ENCODE measurements at places on chromosomes 12 and 14.

- no peak for DNase-seq
Observed at GRCh38 chr14:68667313-68667791, 125.5 kb downstream of the ZFP36L1 start.

DNA sequence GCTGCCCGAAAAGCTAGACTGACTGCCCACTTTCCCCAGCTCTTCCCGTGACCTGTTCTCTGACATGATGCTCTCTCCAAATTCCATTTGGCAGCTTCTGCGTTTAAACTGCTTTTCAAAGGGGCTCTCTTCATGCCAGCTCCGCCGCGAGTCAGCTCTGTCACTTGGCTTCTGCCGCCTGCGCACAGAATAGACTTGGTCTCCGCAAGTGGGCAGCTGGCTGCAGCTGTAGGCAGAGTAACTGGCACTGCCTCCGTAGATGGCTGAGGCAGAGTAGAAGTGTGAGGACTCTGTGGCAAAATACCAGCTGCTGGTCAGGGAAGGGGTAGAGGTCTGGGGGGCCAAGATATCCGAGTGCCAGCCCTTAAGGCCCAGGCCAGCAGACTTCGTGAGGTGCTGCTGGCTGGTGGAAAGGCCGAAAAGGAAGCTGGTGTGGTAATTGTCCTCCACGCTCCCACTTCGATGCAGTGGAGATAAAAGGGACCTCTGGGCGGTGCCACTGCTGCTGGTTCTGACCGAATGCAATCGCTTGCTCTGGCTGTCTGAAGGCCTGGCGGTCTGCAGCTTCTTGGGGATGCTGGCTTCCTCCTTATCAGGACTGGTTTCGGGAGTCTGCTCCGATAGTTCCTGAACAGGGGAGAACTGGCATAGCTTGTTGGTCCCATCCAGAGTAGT lies 85.7 kb downstream of the DUSP16 start:
- DNase-seq = no peak

GRCh38 chr14:64195199-64195598 lies 99.0 kb downstream of the ESR2 start:
- DNase-seq = no peak

GRCh38 chr12:64950711-64951298 lies 126.4 kb downstream of the TBC1D30 start:
- DNase-seq = no peak

DNA sequence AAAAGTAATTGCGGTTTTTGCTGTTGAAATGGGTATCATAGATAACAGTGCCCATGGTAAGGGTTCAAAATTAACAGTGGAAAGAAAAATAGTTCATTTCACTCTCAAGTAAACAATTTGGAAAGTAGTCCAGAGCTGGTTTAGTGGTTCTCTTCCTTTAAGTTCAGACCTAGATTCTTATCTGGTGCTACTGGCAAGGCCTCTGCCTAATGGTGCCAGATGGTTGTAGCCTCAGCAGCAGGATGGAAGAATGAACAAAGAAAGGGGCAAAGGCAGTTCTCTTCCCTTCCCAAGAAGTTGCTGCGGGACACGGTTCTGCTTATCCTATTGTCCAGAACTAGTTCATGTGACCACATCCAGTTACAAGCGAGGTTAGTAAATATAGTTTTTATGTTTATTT lies 10.5 kb downstream of the ARG2 start:
- no peak for DNase-seq

DNA sequence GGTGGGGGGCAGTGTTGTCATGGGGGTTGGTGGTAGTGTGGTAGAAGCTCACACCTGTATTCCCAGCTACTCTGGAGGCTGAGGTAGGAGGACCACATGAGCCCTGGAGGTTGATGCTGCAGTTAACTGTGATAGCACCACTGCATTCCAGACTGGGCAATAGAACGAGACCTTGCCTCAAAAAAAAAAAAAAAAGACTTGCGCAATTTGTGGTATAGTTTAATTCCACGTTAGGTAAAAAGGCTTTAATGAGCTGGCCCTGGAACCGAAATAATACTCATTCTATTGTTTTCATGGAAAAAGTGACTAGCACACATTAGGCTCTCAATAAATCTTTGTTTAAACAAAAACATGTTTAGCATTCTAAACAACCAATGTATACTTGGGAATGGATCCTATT lies 25.4 kb upstream of the NAP1L1 start:
- DNase-seq = no peak

DNA sequence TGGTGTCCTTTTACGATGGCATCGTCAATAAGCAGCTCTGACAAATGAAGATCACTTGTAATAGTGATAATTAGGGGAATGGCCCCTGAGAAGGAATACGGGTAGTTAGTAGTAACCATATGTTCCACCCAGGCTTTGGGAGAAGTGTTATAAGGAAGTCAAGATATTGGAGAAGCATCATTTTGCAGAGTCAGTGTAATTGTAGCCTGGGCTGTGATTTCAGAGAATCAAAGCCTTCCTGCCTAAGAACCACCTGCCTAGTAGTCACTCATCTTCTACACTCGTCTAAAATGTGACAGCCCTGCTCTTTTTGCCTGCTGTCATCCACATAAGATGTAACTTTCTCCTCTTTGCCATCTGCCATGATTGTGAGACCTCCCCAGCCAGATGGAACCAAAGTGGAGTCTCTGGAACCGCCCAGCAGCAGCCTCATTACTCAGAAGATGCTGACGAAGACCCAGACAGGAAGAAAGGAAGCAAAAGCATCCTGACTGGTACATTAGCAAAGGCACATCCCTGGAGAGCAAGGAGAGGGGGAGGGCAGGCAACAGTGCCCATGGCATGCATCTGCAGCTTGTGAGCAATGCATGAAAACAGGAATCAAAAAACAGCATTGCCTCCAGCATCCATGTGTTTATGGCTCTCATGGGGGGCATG lies 12.6 kb upstream of the EDDM3A start:
- DNase-seq = no peak

GRCh38 chr14:93464271-93464670 lies 33.5 kb downstream of the UNC79 start:
- no peak for DNase-seq

GRCh38 chr12:26520869-26521268 lies 312.1 kb downstream of the ITPR2 start:
- no peak for DNase-seq

DNA sequence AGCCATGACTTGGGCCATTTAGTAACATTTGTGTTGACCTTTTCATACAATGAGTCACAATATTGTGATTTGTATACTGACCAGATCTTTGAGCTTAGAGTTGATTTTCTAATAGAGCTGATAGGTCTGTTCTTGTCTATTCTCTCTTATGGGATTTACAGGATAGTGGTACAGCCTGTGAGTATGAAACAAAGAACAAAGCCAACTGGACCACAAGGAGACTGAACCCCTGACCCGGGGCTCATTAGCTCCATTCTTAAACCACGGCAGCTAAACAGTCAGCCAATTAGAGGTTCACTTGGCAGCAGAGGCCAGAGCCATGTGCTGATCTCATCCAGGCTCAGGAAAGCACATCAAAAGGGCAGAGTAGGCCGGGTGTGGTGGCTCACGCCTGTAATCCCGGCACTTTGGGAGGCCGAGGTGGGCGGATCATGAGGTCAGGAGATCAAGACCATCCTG lies 59.1 kb upstream of the GNPNAT1 start:
- no peak for DNase-seq

DNA sequence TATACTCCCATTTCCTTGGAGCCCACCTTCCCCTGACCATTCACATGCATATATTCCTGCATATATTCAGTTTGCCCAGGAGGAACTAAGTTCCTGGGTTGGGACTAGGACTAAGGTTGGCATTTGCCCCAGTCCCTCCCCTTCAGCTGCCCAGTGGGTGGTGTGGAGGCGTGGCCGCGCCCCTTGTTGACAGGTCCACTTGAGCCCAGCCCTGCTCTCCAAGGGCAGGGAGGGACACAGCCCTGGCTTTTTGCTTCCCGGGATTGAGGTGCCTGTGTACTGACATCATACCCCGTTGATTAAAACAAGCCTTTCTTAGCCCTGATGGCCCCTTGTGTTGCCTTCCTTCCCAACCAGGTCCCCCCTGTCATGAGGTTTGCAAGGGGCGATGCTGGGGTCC lies 7.3 kb downstream of the ERBB3 start:
- DNase-seq = no peak

DNA sequence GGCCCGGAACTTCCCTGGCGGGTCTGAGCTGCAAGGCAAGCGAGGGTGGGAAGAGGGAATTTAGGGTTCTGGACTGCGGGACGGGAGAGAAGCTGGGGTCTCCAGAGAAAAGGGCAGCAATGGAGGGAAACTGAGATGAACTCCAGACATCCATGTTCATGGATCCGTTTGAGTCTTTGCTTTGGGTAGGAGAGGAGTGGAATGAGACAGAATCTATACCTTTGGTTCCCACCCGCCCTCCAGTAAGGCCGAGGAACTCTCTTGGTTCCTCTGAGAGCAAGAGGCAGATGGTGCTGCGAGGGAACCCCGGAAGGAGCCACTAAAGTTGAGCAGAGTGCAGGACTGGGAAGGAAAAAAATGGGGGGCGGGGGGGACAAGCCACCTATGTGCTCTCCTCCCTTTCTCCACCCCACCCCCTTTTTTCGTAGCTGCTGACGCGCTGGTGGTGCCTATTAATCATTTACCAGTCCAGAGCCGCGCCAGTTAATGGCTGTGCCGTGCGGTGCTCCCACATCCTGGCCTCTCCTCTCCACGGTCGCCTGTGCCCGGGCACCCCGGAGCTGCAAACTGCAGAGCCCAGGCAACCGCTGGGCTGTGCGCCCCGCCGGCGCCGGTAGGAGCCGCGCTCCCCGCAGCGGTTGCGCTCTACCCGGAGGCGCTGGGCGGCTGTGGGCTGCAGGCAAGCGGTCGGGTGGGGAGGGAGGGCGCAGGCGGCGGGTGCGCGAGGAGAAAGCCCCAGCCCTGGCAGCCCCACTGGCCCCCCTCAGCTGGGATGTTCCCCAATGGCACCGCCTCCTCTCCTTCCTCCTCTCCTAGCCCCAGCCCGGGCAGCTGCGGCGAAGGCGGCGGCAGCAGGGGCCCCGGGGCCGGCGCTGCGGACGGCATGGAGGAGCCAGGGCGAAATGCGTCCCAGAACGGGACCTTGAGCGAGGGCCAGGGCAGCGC lies 1.2 kb downstream of the SSTR1 start:
- DNase-seq = no peak

- no peak for DNase-seq
Observed at GRCh38 chr14:79601579-79601978, 609.7 kb downstream of the DIO2 start.

DNA sequence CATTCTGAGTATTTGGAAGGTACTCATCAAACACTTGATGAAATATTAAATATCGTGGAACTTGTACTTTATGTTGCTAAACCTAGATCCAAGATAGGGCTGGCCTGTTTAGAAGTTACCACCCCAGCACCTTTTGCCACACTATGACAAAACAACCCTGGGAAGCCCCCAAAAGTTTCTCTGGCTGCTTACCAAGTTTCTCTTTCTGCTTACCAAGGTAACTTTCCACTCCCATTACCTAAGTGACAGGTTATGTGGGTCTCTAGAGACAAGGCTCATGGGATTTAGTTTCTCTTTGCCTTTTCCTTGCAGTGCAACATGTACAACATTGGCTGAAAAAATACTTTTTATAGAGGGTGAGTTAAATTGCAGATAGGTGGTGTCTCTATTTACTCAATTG lies 28.9 kb upstream of the PPM1A start:
- DNase-seq = no peak

DNA sequence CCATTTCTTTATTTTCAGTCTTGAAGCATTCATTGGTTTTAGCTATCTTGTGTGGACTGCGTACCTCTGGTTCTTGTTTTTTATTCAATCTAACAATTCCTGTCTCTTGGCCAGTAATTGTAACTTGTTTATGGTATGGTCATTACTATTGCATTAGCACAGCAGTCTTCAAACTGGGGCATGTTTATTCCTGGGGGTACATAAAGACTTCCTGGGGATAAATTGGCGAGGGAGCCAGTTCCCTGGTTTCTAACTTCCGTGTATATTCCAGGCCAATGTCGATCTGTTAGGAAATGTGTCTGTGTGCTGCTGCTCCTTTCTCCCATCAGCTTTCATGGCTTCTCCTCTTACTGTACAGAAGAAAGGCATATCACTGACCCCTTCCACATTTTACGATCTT lies 13.7 kb upstream of the EVL start:
- no peak for DNase-seq

GRCh38 chr12:96416033-96416799 lies 16.0 kb upstream of the CDK17 start:
- no peak for DNase-seq

- no peak for DNase-seq
Observed at GRCh38 chr14:70144046-70144445, 44.7 kb downstream of the SLC8A3 start.

DNA sequence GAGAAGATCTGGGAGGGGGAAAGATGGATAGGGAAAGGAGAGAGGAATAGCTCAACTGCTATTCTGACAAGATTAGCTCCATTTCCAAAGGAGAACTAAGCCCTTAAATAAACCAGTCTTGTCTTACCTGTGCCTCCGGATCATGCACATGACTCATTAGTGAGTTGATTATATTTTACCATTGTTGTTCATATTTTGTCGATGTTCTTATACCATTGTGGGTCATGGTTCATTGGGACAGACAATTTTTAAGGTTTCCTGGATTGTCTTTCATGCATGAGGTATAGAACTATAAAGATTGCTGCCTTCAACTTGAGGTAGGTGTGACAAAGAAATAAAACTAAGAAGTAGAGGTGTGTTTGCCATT lies 243.0 kb upstream of the ATP2B1 start:
- no peak for DNase-seq

- no peak for DNase-seq
Observed at GRCh38 chr12:109065853-109066193, 13.4 kb downstream of the USP30 start.
